Activated naive CD8-positive, alpha-beta T cell treated with anti-CD3 and anti-CD28 coated beads, Interleukin-2, amount 10 ng/mL, durations not matched to agents 7 days and 5 days (primary cell): ENCODE measurements at places on chromosomes 5 and 9.

DNA sequence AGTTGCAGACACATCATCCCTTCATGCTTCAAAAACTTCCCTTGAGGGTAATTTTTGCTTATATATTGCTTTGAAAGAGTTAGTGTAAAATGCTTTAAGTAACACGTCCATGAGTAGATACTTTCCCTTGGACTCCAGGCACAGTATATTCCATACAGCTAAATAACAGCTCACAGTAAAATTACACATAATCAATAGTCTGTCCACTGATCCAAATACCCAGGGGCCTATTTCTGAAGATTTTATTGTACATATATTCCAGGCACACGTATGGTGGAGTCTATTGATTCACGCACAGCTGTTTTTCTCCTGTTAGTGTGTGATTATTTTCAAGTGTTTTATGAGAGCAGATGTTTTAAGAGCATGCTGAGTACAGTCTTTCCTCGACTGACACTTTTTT is 223.7 kb upstream of the GRAMD2B start:
- no peak for DNase-seq

GRCh38 chr5:168813184-168813968 is 234.2 kb upstream of the PANK3 start:
- no peak for DNase-seq

- DNase-seq, result peak; percentile 44
These were observed 17.8 kb downstream of the ITK start for GRCh38 chr5:157198277-157198986.

- no peak for DNase-seq
These were observed 36.3 kb downstream of the PTGER4 start for GRCh38 chr5:40716000-40716399.

- DNase-seq, result no peak
These were observed 153.9 kb downstream of the GPBP1 start for GRCh38 chr5:57327561-57328367.

- no peak for DNase-seq
These were observed 115.7 kb downstream of the NFIB start for GRCh38 chr9:14198047-14198840.

- DNase-seq, result no peak
These were observed 419.5 kb upstream of the ACTBL2 start for GRCh38 chr5:57902095-57902494.

- no peak for DNase-seq
These were observed 127.8 kb downstream of the KCNIP1 start for GRCh38 chr5:170631466-170632195.

DNA sequence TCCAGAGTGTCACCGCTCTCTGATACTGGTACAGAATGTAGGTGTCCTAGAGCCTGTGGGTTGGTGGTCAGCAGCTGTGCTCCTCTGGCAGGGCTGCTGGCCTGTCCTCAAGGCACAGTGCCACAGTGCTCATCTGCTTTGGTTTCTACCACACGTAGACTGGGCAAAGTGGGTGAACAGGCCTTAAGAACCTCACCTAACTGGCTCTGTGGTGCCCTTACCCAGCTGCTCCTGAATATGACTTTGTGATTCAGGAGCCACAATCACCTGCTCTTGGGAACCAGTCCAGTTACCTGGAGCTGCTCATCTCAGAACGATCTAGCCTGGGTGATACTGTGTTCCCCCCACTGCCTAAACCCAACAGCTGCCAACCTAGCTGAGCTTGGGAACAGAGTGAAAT is 6.4 kb downstream of the NOP16 start:
- no peak for DNase-seq

GRCh38 chr9:135239100-135239768 is 151.8 kb downstream of the OLFM1 start:
- no peak for DNase-seq

DNA sequence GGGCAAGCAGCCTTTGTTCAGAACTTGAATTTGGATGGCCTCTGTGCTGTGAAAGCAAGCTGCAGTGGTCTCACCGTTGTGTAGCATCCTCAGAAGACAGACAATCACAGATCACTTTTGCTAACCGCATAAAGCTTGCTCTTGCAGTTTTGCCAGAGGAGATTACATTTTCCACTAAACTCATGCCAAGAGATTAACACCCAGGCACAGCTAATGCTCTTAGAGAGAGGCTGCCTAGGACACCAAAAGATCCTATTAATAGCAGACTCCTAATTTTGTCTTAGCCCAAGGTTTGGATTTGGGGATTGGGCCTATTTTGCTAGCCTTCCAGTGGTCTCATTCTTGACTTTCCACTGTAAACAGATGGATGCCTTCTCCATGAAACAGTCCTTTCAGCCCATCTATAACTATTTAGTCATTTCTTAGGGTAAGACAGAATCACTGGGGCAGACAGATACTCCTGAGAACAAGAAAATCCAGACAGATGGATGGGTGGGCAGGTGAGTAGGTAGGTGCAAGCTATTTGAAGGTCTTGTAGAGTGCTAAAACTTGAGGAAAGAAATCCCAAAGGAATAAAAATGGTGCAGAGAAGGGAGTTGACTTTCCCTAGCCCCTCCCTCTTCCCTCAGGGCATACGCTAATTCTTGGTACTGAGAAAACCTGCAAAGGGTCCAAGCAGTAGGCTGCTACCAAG is 506.2 kb downstream of the SPOCK1 start:
- no peak for DNase-seq

DNA sequence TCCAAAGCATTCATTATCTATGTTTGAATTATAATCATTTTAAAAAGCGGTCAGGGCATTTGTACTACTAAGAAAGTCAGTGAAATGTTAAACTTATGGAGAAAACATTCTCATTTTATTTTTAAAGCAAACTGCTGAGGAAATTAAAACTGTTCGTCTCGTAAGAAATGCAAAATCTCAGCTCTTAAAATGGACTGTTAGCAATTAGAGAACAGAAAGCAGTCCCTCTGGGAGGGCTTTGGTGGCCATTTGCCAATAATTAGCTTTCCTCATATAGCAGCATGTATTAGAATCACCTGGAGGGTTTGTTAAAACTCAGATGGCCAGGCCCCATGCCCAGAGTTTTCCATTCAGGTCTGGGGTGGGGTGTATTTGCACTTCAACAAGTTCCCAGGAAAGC is 120.7 kb upstream of the RASEF start:
- no peak for DNase-seq

GRCh38 chr5:138574744-138575193 is 432 bp downstream of the HSPA9 start:
- DNase-seq, result no peak

DNA sequence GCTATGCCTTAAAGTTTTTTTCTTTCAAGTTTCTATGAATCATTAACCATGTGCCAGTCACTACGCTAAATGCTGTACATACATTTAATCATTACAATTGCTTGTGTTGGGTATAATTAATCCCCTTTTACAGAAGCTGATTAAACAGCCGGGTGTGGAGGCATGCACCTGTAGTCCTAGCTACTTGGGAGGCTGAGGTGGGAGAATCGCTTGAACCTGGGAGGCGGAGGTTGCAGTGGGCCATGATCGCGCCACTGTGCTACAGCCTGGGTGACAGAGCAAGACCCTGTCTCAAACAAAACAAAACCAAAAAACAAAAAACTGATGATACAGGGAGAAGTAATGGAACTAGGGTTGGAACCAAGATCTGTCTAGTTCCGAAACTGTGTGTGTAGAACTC is 1.2 kb upstream of the UBE2R2 start:
- no peak for DNase-seq

- peak; percentile 22 for DNase-seq
These were observed 13.6 kb downstream of the EXOC3 start for GRCh38 chr5:456351-457194.

DNA sequence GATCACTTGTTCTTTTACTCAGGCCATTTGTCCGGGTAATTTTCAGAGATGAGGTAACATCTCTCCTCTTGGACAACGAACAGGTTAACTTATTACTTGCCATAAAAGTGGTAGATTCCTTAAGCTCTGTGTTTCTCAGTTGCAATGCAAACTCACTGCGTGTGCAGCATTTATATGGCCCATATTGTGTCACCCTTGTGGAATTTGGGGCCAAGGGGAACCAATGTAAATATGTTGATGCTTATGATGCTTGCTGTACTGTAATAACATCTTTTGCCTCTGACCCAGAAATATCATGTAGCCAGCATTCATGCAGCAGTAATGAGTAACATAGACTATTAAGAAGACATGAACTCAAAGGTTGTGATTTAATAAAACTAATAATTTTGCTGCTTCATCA is 175.8 kb downstream of the ADAMTS6 start:
- DNase-seq, result no peak

DNA sequence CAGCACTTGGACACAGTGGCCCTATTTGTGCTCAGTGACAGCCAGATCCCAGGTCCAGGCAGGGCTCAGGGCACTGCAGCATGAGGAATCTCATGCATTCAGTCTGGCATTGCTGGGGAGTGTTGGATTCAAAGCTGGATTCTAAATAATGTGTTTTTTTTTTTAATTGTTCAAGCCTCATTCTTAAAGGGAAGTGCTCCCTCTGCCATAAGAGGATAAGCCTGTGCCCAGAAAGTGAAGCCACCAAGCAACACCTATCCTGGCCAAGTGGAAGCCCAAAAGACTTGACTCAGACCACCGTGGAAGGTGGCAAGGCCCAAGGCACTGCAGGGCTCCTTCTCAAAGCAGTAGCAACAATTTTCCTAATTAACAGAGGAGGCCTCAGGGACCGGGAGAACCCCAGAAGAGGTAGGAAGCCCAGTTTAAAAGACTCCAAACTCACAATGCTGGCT is 135.6 kb downstream of the ACTL7B start:
- no peak for DNase-seq

- DNase-seq, result no peak
These were observed 39.7 kb downstream of the BNC2 start for GRCh38 chr9:16830806-16831205.

DNA sequence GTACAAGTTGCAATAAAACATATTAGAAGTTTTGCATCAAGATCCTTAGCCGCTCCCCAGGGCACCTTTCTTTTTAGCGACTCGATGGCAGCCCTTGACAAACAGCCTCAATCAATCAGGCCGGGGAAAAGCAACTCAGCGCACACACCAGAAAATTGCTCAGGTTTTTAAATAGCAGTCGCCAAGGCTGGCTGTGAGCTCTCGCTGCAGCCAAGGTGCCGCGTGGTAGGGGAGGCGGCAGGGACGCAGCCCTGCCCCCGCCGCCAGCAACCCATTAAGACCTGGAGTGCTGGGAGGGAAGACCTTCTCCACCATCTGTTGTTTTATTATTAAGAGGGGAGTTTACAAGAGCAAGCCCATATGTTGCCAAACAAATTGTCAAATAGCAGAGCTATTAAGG is 22.6 kb downstream of the ASS1 start:
- no peak for DNase-seq

- DNase-seq, result no peak
These were observed 26.4 kb downstream of the C9orf43 start for GRCh38 chr9:113436728-113437515.

GRCh38 chr5:120749737-120750136 is 285.6 kb downstream of the PRR16 start:
- no peak for DNase-seq

DNA sequence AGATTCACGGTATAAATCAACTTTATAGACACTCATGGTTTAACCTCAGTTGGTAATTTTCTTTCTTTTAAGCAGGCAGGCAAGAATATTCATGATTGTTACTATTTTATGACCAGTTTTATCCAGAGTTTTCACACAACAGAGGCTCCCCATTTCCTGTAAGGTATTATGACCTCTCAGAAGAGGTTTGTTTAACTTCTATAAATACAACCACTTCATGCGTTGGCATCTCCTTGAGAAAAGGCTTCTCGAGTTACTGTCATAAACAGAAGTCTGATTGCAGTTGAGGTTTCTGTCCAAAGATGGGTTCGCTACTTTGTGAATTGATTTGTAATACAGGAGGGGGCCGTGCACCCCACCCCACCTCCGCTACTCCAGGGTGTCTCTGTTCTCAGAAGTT is 55.3 kb downstream of the ENTREP1 start:
- no peak for DNase-seq

DNA sequence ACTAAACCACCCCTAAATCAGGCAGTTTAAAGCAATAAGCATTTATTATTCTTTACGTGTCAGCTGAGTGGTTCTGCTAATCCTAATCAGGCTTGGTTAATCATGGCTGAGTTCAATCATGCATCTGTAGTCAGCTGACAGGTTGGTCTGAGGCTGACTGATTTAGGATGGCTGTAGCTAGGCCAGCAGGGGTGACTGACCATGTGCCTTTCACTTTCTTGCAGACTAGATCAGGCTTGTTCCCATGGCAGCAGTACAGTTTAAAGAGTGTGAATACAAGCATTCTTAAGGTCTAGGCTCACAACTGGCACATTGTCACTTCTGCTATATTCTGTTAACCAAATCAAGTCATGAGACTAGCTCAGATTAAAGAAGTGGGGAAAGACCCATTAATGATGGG is 16.1 kb upstream of the MPDZ start:
- no peak for DNase-seq

GRCh38 chr5:168886157-168886556 is 307.0 kb upstream of the PANK3 start:
- DNase-seq, result no peak

GRCh38 chr9:91131433-91131839 is 230.3 kb downstream of the AUH start:
- DNase-seq, result peak; percentile 71

DNA sequence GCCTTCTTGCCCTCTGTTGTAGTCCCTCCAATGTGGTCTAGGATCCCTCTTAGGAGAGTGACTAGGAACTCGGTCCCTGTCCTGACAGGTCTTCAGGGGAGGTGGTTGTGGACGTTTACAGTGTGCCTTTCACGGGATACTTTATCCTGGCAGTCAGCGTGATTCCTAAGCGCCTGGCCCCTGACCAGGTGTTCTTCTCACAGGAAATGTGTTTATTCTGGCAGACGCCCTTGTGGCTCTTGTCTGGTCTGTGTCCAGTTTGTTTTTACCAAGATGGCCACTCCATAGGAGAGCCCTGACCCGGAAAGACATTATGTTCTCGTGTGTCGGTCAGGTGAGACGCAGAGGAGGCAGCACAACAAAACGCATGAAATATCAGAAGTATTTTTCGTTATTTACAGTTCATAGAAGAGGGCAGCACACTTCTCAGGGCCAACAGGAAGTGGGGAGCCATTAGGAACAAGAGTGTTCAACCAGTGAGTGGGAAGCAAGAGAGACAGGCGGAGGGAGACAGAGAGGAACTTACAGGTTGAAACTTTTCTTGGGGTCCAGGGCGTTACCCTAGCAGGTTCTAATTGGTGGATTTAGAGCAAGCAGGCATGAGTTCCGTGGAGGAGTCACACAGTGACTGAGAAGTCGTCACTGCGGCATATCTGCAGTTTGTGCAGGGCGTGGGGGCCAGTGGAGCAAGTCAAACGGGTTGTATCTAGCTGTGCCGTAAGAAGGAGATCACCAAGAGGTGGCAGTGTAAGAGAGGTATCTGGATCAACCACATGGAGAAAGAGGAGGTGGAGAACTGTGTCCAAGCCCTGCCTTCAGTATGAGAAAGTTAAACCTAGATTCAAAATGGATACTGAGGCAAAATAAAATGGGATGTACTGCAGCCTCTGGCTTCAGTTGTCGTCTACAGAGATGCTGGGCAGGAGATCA is 412.9 kb downstream of the ZSWIM6 start:
- no peak for DNase-seq
